ENCODE measurements at places on chromosomes 6 and 20.

DNA sequence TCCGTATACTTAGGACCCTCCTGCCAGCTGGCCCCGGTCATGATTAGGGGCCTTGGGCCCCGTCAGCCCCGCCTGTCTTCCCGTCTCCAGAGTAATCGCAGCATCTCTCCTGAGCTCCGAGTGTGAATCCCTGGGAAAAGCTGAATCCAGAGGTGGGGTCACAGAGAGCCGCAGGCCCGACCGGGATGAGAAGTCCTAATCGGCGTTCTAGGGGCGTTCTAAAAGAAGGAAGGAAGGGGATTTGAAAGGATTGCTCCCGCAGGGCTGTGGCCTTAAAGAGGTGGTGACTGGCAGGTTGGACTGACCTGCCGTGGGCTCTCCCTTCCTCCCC, 371 bp downstream of the HMGN4 start:
- no peak for DNase-seq

DNA sequence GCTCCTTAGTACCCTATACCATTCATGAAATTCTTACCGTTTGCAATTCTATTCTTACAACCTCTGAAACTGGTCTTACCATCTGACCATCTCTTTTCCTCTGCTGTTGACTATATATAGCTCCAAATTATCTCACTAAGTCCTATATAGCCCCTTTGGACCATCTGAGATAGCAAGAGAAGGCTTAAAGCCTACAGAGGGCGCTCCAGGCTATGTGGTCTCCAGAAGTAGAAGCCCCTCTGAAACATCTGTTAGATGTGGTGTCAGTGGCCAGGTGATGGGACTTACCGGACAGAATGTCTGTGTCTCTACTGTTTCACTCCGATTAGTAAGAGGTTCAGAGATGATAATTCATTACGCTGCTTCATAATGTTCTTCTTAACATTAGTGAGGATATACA, 140.7 kb upstream of the BMP2 start:
- DNase-seq: no peak

- DNase-seq: no peak
These were observed 236.5 kb downstream of the GMPR start for GRCh38 chr6:16474772-16475493.

GRCh38 chr6:17577059-17577458, 23.0 kb upstream of the FAM8A1 start:
- no peak for DNase-seq

GRCh38 chr6:155155787-155156447, 107.9 kb upstream of the CLDN20 start:
- no peak for DNase-seq

GRCh38 chr6:100112855-100113508, 119.0 kb upstream of the MCHR2 start:
- DNase-seq: no peak

DNA sequence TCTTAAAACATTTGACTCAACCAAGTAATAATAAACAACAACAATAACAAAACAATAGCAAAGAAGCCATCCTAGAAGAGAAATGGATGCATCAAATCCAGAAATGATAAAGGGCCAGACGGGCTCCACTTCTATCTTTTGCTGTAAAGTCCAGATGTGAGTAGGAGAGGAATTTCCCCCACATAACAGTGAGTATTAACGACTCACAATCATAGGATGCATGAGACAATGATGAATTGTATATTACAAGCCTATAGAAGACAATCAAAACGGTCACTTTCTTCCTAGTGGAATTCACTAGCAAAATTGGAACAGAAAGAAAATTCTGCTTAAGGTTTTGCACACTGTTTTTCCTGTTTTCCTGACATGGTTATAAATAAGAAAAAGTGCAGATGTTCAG, 97.0 kb upstream of the PREP start:
- DNase-seq: no peak

- DNase-seq: no peak
These were observed 420.1 kb downstream of the GJA1 start for GRCh38 chr6:121855521-121855920.

All from stimulated activated CD4-positive, alpha-beta T cell treated with anti-CD3 and anti-CD28 coated beads, Interleukin-1b, Interleukin-23, amount 100 ng/mL, for 1 hour (primary cell).